Endodermal cell (in vitro differentiated cells): ENCODE measurements at places on chromosomes 2 and 18.

GRCh38 chr2:223954401-223954800 lies 2.9 kb upstream of the MRPL44 start:
- peak; percentile 35 for DNase-seq

- DNase-seq, result peak; percentile 83
These were observed 18.3 kb upstream of the ARHGAP15 start for GRCh38 chr2:143110758-143111428.

DNA sequence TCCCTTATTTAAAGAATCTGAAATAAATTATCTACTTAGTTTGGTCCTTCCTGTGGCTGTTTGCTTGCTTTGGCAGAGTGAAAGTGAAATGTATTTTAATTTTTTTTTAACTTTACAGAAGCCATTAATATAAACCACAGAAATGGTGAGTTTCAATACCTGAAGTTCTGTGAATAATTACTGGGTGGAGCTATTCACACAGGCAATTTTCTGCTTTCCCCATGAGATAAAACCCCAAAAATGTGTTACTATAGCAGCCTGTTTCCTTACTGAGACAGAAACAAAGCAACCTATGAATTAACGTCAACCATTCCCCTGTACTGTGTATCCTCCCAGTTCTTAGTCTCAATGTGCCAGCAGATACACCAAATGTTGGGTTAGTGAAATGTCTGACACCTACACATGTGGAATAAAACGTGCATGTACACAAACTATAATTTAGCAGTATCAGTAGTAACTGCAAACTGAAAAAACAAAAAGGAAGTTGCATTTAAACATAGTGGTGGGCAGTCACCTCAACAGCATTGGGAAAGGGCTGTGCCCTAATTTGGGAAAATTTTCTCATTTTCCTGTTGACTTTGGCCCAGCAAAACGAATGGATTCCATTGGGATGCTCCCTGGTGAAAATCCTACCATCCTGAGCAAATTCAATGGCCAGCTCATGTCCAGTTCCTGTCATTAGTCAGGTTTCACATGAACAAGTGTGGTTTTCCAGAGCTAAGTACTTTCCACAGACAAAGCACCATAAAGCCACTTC lies 73.1 kb upstream of the RMDN2 start:
- no peak for DNase-seq

GRCh38 chr2:6937582-6937981 lies 20.4 kb downstream of the RNF144A start:
- peak; percentile 27 for DNase-seq

- DNase-seq, result peak; percentile 63
These were observed 45.2 kb downstream of the PCBP1 start for GRCh38 chr2:70132244-70133126.
